ENCODE measurements at places on chromosomes 4 and X.

DNA sequence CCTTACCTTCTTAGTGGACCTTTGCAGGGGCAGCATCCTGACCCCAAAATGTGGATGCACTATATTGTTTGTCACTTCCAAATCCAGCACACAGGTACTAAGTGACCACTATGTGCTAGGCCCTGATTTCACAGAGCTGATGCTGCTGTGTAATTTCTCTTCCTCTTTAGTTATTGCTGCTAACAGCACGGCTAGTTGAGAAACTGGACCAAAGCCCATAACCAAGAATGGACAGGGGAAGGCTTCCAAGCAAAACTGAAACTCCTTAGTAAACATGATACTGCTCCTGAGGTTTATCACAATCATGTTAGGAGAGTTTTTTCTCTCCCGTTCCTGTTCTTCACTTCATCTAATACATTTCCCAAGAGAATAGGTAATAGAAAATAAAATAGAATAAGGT lies 172.9 kb upstream of the TTC29 start:
- no peak for DNase-seq

DNA sequence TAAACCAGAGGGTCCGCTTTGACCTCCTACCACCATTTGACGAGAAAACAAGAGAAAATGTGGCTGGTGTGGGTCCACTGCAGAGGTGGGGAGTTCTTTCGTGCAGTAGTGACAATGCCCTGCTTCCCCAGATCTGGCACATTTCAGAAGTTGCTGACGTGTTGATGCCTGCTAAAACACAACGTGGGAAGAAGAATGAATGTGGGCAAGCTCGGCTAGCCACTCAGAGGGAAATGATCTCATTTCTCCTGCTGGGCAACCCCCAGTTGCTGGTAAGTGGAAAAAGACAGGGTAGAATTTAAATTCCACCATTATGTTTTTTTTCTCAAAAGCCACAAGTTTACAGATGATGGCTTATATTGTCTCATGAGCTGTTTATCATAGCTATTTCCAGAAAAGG lies 77.9 kb downstream of the LUZP4 start:
- DNase-seq: no peak

DNA sequence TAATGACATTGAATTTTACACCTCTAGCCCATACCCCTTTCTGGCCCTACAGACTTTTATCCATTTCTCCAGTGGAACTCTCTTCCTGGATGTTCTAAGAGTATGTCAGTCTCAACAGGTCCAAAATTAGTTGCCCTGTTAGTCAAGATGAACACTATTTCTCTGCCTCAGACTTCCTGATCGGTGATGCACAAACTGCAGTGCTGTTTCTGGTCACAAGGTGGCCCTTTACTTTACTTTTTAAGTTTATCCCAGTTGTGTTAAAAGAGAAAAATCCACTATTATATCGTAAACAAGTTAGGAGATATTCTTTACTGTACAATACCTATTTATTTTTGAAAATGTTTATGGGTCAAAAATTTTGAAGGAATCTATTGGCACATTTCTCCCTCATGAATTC lies 13.1 kb downstream of the TCEAL7 start:
- DNase-seq: no peak

DNA sequence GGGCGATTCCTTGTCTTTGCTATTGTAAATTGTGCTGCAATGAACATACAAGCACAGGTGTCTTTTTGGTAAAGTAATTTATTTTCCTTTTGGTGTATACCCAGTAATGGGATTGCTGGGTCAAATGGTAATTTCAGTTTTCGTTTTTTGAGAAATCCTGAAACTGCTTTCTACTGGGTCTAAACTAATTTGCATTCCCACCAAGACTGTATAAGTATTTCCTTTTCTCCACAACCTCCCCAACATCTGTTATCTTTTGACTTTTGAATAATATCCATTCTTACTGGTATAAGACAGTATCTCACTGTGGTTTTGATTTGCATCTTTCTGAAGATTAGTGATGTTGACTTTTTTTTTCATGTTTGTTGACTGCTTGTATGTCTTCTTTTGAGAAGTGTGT lies 2506.0 kb downstream of the PCDH7 start:
- DNase-seq: no peak

DNA sequence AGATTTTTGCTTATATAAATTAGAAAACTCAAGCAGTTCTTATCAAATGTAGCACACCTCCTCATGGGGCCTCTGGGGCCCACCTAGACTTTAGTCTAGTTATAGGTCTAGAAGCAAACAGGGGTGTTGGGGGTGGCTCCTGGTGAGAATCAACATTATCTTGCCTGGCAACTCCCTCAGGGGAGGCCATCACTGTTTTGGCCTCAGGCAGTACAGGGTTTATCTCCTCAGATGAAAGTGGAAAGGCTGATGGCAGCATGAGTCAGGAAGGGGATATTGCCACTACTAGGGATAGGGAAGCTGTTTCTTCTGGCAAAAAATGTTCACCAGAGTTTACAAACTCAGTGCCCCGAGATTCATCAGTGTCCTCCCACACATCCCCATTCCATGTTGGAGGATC lies 232.4 kb upstream of the BMP3 start:
- DNase-seq: no peak

DNA sequence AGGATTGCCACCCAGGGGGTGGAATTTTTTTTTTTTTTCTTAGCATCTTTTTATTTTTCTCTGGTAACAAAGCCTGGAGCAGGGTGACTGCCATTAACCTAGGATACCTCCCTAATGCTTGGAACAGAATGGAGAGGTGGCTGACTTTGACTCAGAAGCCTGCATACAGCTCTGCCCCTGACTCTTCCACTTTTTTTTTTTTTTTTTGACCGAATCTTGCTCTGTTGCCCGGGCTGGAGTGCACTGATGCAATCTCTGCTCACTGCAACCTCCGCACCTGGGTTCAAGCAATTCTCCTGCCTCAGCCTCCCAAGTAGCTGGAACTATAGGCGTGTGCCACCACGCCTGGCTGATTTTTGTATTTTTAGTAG lies 341 bp upstream of the SLC2A9 start:
- DNase-seq: no peak

DNA sequence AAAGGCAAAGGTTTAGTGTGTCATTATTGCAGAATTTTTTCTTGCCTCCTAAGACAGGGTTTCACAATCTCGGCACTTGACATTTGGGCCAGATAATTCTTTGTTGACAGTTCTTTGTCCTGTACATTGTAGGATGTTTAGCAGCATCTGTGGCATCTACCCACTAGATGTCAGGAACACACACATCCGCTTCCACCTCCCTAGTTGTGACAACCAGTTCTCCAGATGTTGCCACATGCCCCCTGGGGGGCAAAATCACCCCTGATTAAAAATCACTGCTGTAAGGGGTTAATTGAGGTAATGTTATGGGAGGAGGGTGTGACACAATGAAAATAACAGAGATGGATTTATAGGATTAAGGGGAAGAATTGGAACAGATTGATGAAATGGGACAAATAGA lies 75.3 kb downstream of the HMGB2 start:
- DNase-seq: no peak

DNA sequence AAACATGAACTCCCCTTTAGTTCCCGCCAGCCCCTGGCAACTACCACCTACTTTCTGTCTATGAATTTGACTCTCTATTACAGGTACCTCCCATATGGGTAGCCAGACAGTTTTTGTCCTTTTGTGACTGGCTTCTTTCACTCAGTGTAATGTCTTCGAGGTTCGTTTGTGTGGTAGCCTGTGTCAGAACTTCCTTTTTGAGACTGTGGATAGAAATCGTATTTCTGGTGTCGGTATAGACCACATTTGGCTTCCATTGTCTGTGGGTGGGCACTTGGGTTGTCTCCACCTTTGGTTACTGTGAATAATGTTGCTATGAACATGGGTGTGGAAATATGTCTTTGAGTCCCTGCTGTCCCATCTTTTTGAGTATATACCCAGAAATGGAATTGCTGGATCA lies 5.4 kb upstream of the CLDN34 start:
- no peak for DNase-seq
